ENCODE measurements at places on chromosomes 2 and 18. TPM values are rescaled to one million over a fixed set of nuclear protein-coding genes. Genes with fewer than 3 reads are reported as not detected.

ZCCHC2 gene
- 5.6 TPM for total RNA-seq

MYO5B gene
- total RNA-seq, result under 0.01 TPM

AQP12B gene
- total RNA-seq, result not detected

STPG4 gene
- 0.12 TPM for total RNA-seq

EHBP1 gene
- 83.9 TPM for total RNA-seq

NETO1 gene
- total RNA-seq, result not detected

CACNB4 gene
- 0.33 TPM for total RNA-seq

PAX3 gene
- total RNA-seq, result 0.25 TPM

MC4R gene
- total RNA-seq, result not detected

GAL3ST2 gene
- total RNA-seq, result 0.44 TPM
